ENCODE measurements at places on chromosomes 4 and X. TPM values are rescaled to one million over a fixed set of nuclear protein-coding genes. Genes with fewer than 3 reads are reported as not detected.

PDCL2 gene
- polyA plus RNA-seq: not detected

- DNase-seq: peak; percentile 45
These were observed 568.6 kb upstream of the BOD1L1 start for GRCh38 chr4:14196131-14196530.

DNA sequence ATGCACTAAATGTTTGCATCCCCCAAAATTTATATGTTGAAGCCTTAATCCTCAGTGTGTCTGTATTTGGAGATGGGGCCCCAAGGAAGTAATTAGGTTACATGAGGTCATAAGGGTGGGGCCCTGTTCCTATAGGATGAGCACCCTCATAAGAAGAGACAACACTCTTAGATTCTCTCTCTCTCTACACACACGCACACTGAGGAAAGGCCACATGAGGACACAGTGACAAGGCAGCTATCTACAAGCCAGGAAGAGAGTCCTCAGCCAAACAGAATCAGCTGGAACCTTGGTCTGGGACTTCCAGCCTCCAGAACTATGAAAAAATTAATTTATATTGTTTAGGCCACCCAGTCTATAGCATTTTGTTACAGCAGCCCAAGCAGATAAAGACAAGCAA, 69.3 kb upstream of the NOCT start:
- no peak for DNase-seq

GRCh38 chrX:2423282-2423681, 77.5 kb downstream of the DHRSX start:
- DNase-seq: no peak

DNA sequence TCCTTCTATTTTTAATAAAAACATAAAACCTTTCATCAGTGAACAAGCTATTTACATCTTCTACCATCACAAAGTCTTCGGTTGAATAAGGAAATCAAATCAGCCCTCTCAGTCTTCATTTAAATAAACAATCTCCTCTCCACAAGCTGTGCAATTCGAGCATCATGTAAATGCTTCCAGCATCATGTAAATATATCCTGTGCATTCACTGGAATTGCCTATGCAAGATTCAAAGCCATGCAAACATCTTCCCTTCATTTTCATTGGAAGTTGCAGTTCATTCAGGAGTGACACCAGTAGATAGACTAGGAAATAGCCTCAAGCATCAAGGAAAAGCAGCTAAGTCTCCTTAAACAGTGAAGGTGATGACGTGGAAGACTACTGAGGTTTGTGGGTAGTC, 77.7 kb upstream of the PCDH19 start:
- no peak for DNase-seq

GRCh38 chrX:136781180-136781797, 557 bp upstream of the ARHGEF6 start:
- DNase-seq: no peak

Data from right renal cortex interstitium (tissue), 3 donors.